ENCODE measurements at places on chromosomes 2 and 18.

GRCh38 chr2:237478979-237479378, 8.1 kb upstream of the MLPH start:
- no peak for DNase-seq

- DNase-seq, result no peak
These were observed 284.1 kb downstream of the AGPS start for GRCh38 chr2:177676636-177677035.

GRCh38 chr2:221747289-221747972, 175.3 kb upstream of the EPHA4 start:
- DNase-seq, result no peak

GRCh38 chr2:174280596-174280995, 32.3 kb upstream of the OLA1 start:
- DNase-seq, result no peak

DNA sequence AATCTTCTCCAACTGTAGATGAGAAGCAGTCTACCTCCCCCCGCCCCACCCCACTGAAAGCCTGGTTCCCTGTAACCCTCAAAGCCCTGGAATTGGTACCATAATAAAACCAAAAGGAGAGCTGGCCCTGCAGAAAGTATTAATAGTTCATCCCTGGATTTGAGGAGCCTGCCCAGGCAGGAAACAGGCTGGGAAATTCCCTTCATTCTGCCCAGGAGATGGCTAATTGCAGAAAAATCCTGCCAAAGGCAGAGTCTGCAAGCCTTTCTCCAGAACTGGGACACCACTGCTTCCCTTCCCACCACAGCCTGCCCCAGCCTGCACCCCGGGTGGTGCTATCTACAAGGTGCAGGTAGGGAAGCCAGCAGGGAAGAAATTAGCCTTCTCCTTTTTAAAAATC, 16.3 kb downstream of the GKN2 start:
- DNase-seq, result no peak

- DNase-seq, result no peak
These were observed 112.1 kb downstream of the NFATC1 start for GRCh38 chr18:79507546-79508480.

- no peak for DNase-seq
These were observed 402.2 kb downstream of the NCKAP5 start for GRCh38 chr2:133166031-133166430.

GRCh38 chr2:204203704-204204103, 267.1 kb downstream of the ICOS start:
- no peak for DNase-seq

DNA sequence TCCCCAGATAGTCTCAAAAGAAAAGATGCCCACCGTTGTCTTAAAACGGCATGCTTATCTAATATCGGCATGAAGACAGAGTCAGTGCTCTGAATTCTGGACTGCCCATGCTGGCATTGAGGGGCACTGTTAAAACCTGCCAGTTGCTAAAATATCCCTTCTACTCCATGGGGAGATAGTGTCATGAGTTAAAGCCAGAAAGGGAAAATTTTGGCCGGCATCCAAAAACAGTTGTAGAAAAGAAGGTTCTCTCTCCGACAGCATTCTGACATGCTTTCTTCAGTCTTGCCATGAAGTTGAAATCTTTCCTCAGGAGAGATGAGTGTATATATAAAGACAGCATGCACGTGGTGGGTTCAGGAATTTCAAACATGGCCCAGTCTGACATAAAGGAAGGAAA, 401.3 kb upstream of the PIK3C3 start:
- DNase-seq, result no peak

DNA sequence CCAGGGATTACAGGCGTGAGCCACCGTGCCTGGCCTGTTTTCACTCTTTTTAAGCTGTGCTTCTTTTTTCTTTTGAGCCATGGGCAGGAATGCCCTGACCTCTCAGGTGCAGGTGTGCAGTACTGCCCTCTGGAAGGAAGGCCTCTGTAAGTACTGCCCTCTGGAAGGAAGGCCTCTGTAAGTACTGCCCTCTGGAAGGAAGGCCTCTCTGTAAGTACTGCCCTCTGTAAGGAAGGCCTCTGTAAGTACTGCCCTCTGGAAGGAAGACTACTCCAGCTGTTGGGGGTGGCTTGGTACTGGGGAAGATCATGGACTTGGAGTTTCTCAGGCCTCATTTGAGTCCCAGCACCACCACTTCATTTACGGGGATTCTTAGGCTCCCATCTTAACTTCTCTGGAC, 248.5 kb upstream of the ID2 start:
- no peak for DNase-seq

- no peak for DNase-seq
These were observed 48.2 kb downstream of the SLC66A3 start for GRCh38 chr2:11203480-11203879.

DNA sequence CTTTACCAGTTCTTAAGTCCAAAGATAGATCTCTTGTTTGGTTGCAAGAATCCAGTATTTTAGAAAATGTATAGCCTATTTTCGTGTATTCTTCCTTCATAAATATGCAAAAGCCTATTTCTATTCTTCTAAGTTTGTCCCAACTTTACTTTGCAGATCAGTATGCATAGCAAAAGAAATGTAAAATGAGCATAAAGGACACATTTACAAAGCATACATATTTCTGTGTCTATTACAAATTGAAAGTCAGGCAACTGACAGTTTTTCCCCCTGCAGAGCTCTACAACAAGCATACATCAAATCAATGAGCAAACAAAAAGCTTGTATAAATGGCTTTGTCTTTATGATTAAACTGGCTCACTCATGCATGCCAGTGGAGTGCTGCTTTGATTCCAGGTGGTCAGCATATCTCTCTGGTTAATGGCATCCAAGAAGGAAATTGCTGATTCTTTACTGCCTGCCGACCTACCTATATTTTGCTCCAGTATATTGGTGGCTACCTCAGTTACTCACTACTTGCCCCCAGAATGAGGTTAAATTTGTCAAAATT, 10.0 kb upstream of the VPS54 start:
- no peak for DNase-seq

GRCh38 chr2:207767461-207768167, 2.1 kb downstream of the FZD5 start:
- peak; percentile 13 for DNase-seq

GRCh38 chr2:109261906-109262631, 133.1 kb downstream of the SH3RF3 start:
- no peak for DNase-seq

- no peak for DNase-seq
These were observed 50.0 kb downstream of the TMEM131 start for GRCh38 chr2:97945791-97946190.

- no peak for DNase-seq
These were observed 17.8 kb upstream of the KLHL30 start for GRCh38 chr2:238120463-238121298.

GRCh38 chr2:174716785-174717184, 47.5 kb downstream of the CHRNA1 start:
- no peak for DNase-seq

- no peak for DNase-seq
These were observed 462.3 kb downstream of the MEIS1 start for GRCh38 chr2:66897181-66897580.

All from amygdala (tissue), 56 donors.